ENCODE measurements at places on chromosomes 3 and 15. TPM values are rescaled to one million over a fixed set of nuclear protein-coding genes. Genes with fewer than 3 reads are reported as not detected.

DNA sequence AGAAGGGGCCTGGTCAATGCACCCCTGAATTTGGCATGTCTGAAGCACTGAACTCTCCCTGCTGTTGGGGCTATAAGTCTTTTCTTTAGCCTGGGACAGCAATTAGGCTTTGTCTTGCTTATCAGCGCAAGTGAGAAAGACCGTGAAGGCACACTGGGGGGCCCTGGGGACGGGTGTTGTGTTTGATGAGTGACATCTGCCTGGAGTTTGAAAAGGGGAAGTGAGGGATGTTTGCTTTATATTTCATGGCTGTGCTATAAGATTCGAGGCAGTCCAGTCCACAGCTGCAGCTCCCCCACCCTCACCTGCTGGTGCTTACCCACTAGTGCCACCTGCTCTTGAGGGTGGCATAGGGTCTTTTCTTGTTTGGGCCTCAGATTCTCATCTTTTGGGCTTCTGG is 44.8 kb downstream of the CEMIP start:
- DNase-seq: no peak

Gene HRH1
- total RNA-seq: 12.0 TPM

Gene KCTD6
- total RNA-seq: 8.2 TPM

Gene GOLGA8G
- total RNA-seq: not detected

DNA sequence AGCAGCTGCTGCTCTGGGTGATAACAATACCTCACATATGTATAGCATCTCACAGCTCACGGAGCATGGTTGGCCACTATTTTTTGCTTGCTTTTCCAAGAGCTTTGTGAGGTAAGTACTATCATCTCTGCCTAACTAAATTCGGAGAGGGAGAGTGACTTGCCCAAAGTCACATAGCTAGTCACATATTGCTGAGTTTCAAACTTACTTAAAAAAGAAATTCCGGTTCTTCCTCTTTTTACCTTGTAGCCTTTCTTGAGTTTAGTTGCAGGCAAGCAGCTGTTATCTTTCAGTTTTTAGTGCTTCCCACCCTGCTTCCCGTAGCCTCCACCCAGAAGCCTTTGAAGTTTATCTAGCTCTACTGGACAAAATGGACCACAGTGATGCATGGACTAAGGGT is 309.2 kb downstream of the PDCD6IP start:
- no peak for DNase-seq

GRCh38 chr3:120604784-120605183 is 8.6 kb downstream of the NDUFB4 start:
- no peak for DNase-seq

DNA sequence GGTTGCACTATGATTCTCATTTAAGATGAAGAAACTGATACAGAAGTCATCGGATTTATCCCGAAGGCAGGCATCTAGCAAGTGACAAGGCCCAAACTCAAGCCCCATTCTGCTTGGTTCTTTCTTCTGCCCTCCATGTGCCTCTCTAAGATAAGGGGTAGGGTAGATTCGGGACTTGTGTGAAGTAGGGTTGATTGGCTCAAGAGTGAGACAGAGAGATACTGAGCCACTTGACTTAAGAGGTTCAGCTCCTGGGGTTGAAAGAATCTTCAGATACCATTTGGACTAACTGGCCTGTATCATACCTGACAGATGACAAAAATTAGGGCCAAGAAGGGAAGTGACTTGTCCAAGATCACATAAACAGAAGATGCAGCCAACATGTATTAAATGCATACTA is 891 bp downstream of the RFT1 start:
- DNase-seq: no peak

GRCh38 chr15:32802286-32802936 is 84.6 kb downstream of the GREM1 start:
- DNase-seq: no peak

DNA sequence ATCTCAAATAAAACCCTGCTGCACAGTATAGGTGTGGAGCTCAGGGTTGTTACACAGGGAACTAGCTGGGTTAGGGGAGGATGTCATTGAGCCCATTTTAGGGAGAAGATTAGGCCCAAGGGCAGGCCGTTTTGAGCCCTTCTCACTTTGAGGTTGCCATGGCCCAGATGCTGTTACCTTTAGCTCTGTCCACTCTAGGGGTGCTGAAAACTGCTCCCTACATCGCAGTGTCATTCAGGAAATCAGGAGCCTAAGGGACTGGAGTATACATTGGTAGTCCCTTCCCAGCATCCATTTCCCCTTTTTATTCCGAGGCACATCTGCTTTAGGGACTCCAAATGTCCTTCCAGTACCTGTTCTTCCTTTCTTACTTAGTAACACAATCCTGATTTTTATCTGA is 79.0 kb upstream of the SELENOK start:
- DNase-seq: no peak

Gene ZNF106
- total RNA-seq: 118 TPM

GRCh38 chr3:190595179-190595795 is 81.4 kb downstream of the IL1RAP start:
- no peak for DNase-seq

GRCh38 chr3:192106543-192106942 is 620.8 kb downstream of the FGF12 start:
- no peak for DNase-seq

DNA sequence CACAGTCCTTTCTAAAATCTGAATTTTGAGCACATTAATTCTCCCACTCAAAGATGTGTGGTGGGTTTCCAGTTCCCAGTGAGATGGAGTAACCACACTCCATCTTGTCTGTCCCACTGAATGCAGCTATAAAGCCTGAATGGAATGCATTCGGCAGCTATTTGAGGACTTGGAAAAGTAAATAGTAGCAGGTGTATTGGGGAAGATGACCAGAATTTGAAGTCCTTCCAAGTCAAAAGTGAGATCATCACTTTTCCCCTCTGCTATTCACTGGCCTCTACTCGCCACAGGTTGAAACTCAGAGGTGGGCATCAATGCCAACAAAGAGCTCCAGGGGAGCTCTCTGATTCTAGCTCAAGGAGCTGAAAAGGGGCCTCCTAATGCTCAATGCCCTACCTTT is 8.1 kb upstream of the GNB5 start:
- no peak for DNase-seq

- DNase-seq: no peak
Measured at GRCh38 chr3:7160689-7161088, 299.8 kb downstream of the GRM7 start.

GRCh38 chr3:8282541-8283165 is 219.0 kb upstream of the LMCD1 start:
- no peak for DNase-seq

- no peak for DNase-seq
Measured at GRCh38 chr3:187136337-187136736, 3.0 kb downstream of the RPL39L start.

Gene PLA2G4E
- total RNA-seq: 1.5 TPM

Gene ZNF662
- total RNA-seq: 9.6 TPM

Gene ANKRD34C
- not detected for total RNA-seq

- DNase-seq: no peak
Measured at GRCh38 chr3:190870127-190870526, 7.6 kb upstream of the GMNC start.

- no peak for DNase-seq
Measured at GRCh38 chr3:130905551-130905950, 11.7 kb downstream of the ATP2C1 start.

GRCh38 chr3:39098473-39099000 is 8.9 kb downstream of the GORASP1 start:
- no peak for DNase-seq

DNA sequence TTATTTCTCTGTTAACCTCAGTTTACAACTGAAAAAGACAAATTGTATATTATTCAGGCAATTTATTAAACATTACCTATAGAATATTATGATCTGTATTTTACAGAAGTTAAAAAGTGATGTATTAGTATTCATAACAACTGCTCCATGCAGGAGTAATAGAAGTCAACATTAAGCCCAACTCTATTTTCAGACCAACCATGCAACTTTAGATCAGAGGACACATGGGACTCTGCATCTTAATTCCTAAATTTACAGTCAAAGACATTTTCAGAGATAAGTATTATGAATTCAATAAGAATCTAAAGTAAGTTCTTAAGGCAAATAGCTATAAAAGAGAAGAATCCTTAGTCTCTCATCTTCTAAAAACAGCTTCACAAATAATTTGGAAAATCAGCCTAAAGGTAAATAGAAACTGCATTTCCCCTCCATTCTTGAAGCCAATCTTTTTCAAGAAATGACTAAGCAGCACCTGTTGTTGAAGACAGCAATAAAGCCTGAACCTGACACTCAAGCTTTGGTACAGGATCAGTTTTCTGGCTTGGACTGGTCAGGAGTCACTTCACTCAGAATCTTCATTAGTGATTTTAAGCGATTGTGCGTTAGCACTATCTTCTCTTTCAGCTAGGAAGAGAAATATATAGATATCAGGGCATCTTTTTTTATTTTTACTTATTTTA is 23.0 kb downstream of the OIP5 start:
- DNase-seq: no peak

- no peak for DNase-seq
Measured at GRCh38 chr15:81113204-81113657, 20.8 kb upstream of the CFAP161 start.

- DNase-seq: no peak
Measured at GRCh38 chr3:78634316-78634715, 1133.5 kb downstream of the ROBO1 start.

GRCh38 chr3:98540346-98540745 is 8.6 kb downstream of the GPR15 start:
- DNase-seq: no peak

DNA sequence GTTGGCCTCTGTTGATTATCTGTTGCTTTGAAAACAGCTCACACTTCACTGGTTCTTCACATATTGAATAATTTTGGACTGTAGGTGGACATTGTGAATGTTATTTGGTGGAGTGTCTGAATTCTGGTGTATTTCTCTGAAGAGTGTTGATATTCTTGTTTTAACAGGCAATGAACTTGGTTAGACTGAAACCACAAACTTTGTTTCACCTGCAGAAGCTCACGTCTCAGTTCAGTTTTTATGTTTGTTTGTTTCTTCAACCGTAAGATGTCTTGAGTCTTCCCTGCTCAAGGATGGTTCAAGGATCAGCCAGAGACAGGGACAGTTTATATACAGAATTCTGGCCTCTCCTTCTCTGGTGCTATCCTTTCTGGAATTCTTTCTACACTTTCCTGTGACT is 43.6 kb downstream of the C3orf20 start:
- no peak for DNase-seq

- DNase-seq: no peak
Measured at GRCh38 chr3:1501406-1502115, 408.7 kb downstream of the CNTN6 start.

Gene PLXNA1
- total RNA-seq: 53.5 TPM

Gene RASSF1
- total RNA-seq: 39.1 TPM

- DNase-seq: peak; percentile 60
Measured at GRCh38 chr3:119145500-119146167, at the start of gene TEX55. TSS of gene TEX55 (plus strand) at chr3:119146165. CDS start at chr3:119146190, 25 bp downstream.

Gene TBC1D2B
- 88.7 TPM for total RNA-seq

- DNase-seq: no peak
Measured at GRCh38 chr15:29589975-29590374, 232.3 kb downstream of the TJP1 start.

Gene MRPL3
- 48.8 TPM for total RNA-seq

- DNase-seq: peak; percentile 46
Measured at GRCh38 chr3:126549861-126550487, 8.8 kb downstream of the C3orf22 start.

- no peak for DNase-seq
Measured at GRCh38 chr3:126682009-126682408, 22.0 kb upstream of the CHCHD6 start.

DNA sequence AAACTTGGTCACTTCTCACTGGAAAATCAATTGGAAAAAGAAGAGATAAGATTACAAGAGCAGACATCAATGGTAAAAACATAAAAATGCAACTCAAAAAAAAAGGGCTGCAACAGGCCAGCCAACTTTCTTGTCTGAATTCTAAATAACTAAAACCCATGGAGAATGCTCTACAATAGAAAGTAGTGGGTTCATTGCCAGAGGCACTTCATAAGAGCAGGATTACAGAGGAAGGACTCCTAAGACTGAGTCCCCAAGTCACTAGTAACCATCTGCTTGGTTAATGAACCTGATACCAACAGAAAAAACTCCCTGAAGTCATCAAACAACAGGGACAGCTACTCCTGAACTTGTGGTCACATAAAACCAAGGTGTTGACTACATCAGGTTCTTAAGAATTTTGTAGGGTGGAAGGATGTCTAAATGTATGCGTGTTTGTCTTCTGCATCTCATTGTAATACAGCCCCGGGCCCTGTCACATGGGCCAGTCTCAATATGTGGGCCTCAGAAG is 148.6 kb downstream of the IMPG2 start:
- DNase-seq: no peak

DNA sequence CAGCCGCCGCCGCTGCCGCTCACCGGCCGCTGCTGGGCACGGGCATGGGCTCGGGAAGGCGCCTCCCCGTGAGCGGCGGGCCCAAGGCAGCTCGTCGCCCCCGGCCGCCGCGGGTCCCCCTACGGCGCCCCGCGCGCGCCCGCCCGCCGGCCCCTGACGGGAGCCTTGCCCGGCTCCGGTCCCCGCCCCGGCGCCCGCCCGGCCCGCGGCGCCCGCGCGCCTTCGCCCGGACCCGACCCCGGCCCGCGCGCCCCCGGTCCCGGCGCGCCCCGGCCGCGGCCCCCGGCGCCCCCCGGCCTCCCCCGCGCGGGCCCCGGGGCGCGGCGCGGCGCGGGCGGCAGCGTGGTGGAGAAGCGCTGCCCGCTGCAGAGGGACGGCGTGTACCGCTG is 177.7 kb downstream of the OR4M2 start:
- no peak for DNase-seq

Gene NMB
- total RNA-seq: 9.0 TPM

DNA sequence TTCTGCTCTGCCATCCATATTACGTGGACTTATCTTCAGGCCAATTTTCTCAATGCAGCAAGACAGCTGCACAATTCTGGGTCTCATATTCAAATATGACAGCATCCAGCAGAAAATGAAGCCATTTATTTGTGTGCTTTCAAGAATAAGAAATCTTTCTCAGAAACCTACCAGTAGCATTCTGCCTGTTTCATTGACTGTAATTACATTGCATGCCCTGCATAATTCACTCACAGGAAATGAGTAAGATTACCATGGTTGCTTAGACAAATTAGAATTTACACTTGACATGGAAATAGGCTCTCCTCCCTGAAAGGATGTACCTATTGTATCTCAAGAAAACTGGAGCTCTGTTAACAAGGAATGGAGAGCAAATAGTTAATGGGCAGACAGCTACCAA is 346.6 kb upstream of the DCBLD2 start:
- DNase-seq: no peak

GRCh38 chr3:135699741-135700140 is 265.8 kb upstream of the PPP2R3A start:
- no peak for DNase-seq

Gene GOLGA6L7
- total RNA-seq: not detected

Measured in upper lobe of right lung (tissue), 1 donor.